Ascending aorta (tissue), 2 donors: ENCODE measurements at places on chromosomes 11 and 22.

- DNase-seq: no peak
Observed at GRCh38 chr11:76667856-76668255, 2.7 kb downstream of the LRRC32 start.

- no peak for DNase-seq
Observed at GRCh38 chr11:110088535-110089344, 4.5 kb upstream of the ZC3H12C start.

GRCh38 chr11:81005595-81005994 lies 1564.8 kb upstream of the TENM4 start:
- no peak for DNase-seq

DNA sequence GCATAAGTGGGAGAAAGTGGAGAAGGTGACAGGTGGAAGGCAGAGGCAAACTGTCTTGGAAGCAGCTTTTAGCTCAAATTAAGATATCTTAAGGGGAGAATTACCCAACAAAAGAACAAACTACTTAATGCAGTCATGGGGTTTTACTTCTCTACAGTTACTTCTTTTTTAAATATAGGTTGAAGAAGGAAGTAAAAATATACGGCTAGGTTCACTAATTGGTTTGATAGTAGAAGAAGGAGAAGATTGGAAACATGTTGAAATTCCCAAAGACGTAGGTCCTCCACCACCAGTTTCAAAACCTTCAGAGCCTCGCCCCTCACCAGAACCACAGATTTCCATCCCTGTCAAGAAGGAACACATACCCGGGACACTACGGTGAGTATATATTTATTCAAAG lies 40.8 kb downstream of the PDHX start:
- DNase-seq: no peak

- no peak for DNase-seq
Observed at GRCh38 chr11:32792948-32793475, 1.4 kb downstream of the CCDC73 start.

GRCh38 chr11:114448749-114449482 lies 9.6 kb downstream of the REXO2 start:
- no peak for DNase-seq

- no peak for DNase-seq
Observed at GRCh38 chr11:116335891-116336290, 436.9 kb downstream of the BUD13 start.

DNA sequence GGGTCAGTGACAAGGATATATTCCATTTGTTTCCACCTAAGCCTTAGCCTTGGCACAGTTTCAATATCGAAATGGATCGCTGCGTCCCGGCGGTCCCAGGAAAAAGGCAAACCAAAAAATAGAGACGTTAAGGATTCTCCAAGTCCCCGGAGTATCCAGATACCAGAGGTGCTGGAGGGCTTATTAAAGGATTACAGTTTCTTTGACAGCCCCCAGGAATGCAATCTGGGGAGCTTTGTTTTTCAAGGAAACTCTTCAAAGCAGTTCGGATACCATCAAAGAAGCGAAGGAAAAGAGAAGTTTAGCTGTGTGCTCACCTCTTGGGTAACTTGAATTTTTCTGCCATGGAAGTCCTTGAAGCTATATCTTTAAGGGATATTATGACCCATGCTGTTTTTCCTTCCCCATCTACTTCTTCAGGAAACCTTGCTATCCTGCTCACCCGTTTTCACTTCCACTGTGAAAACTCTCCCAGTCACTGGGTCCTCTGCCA lies 600 bp upstream of the GPR83 start:
- DNase-seq: no peak

- DNase-seq: peak; percentile 33
Observed at GRCh38 chr22:47299863-47300697, 537.6 kb downstream of the TBC1D22A start.
